ENCODE measurements at places on chromosomes 11 and 22. TPM values are rescaled to one million over a fixed set of nuclear protein-coding genes. Genes with fewer than 3 reads are reported as not detected.
A peak's percentile ranks its signal among the peaks of the same experiment; 100 is the strongest.

DNA sequence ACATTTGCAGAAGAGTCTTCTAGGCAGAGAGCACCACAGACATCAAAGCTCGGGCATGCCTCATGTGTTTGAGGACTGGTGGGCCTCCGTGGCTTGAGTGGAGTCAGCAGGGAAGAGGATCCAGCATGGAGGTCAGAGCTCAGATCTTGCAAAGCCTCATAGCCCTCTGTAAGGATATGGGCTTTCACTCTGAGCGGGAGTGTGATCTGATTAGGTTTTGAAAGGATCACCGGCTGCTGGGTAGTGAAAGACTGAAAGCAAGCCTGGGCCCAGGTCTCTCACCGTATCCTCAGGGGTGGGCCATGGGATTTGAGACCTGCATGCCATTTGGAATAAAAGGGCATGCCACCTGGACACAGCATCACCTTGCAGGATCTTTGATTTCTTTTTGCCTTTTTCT is 112.7 kb downstream of the TEAD1 start:
- no peak overlapping the region for H3K27ac ChIP-seq
- no peaks in the 10 kb centered on the region for H3K36me3 ChIP-seq
- no peaks in the 10 kb centered on the region for H3K27me3 ChIP-seq
- no peak overlapping the region for H3K4me3 ChIP-seq
- peaks cover 43% of the 10 kb centered on the region for H3K4me1 ChIP-seq

GRCh38 chr11:64854534-64855502 is 10.4 kb upstream of the CDC42BPG start:
- H3K36me3 ChIP-seq: peaks cover 5% of the 10 kb centered on the region
- H3K27ac ChIP-seq: peak overlapping the region; percentile 82
- no peaks in the 10 kb centered on the region for H3K27me3 ChIP-seq
- peaks cover 90% of the 10 kb centered on the region for H3K4me1 ChIP-seq
- DNase-seq: peak; percentile 52
- H3K4me3 ChIP-seq: no peak overlapping the region

- no peak overlapping the region for H3K27ac ChIP-seq
- no peaks in the 10 kb centered on the region for H3K27me3 ChIP-seq
- DNase-seq: no peak
- H3K4me3 ChIP-seq: no peak overlapping the region
These were observed 350.2 kb downstream of the LARGE1 start for GRCh38 chr22:33570110-33570509.

The C11orf21 gene
- total RNA-seq: 2.4 TPM

The AQP11 gene
- total RNA-seq: 0.78 TPM

Data from tibial nerve (tissue), 4 donors.